Lung microvascular endothelial cell (primary cell): ENCODE measurements at places on chromosomes 7 and 10. TPM values are rescaled to one million over a fixed set of nuclear protein-coding genes. Genes with fewer than 3 reads are reported as not detected.

The ZNHIT1 gene
- 74.6 and 82.6 TPM in 2 replicates for total RNA-seq

The EN2 gene
- not detected in 2 replicates for total RNA-seq

The TMEM229A gene
- not detected in 2 replicates for total RNA-seq

The SFTPA1 gene
- total RNA-seq, result not detected in 2 replicates

The COL1A2 gene
- 9.8 and 13.3 TPM in 2 replicates for total RNA-seq

DNA sequence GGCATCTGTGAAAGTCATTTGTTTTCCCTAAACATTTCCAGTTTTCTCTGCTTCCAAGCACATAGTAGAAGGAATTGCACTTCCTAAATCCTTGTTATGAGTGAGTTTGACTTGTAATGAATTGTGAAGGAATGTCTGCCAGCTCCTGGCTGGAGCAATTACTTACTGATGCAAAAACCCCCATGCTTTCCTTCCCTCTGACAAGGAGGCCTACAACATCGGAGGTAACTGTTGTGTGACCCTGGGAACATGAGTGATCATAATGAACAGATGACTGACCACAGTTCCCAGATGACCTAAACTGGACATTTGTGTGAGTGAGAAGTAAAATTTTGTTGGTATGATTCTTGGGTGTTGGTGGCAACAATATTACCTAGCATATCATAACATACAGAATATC is 21.4 kb upstream of the CPVL start:
- DNase-seq, result no peak

- DNase-seq, result no peak
These were observed 98.1 kb downstream of the TCF7L2 start for GRCh38 chr10:113047963-113048781.

- no peak for DNase-seq
These were observed 24.0 kb downstream of the PKD1L1 start for GRCh38 chr7:47924266-47924665.

DNA sequence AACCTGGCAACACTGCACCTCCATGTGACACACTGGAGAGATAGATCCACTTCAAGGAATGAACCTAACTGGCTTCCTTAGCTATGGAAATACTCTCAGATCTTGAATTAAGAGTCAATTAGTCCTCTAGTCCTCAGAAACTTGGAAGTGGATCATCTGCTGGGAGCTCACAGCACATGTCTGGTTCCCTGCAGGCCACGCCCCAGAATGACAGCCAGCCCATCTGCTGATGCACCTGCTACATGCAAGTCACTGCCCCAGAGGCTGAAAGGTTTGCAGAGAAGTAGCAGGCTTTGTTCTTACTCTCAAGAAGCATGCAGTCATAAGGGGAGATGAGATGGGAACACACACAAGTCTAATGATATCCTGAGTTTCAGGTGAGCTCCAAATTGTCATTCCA is 275.9 kb downstream of the SKAP2 start:
- no peak for DNase-seq

DNA sequence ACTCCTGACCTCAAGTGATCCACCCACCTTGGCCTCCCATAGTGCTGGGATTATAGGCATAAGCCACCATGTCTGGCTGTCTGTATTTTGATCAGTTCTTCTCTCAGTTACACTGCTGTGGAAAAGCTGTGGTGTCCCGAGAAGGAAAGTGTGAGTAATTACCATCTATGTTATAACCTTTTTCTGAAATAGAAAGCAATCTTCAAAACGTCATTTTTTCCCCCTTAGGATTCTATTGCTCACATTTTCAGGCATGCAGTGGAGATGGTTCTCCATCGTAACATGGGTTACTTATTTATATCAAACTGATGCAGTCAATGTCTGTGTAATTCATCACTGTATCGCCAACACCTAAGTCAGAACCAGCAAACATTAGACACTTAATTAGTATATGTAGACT is 103.5 kb upstream of the FAM3C start:
- DNase-seq, result no peak

- no peak for DNase-seq
These were observed 113.8 kb upstream of the GLI3 start for GRCh38 chr7:42350801-42351200.

DNA sequence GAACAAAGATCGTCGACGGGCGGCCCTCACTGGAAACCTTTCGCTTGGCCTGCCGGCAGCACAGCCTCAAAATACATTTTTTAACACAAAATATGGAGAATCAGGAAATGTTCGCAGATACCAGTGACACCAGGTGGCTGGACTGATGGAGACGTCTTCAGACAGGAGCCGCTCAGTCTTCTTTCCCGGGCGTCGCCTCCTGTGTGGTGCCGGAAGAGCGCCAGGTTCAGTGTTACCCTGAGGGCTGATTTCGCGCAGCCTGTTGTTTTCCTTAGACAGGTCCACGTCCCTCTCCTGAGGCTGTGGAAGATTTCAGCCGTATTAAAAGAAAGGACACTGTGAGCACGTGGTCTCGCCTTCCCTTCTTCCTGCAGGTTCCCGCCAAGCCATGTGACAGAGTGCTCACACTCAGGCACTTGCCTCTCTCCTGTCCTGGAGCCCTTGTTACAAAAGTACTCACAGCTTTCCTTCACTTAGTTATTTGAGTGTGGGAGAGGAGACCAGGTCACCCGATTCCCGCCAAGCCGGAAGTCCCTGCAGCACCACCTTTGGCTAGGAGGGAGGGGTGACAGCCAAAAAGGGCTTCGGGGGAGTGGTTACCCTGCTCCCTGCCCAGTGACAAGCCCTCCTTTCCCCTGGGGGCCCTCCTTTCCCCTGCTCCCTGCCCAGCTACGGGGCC is 21.7 kb upstream of the PWWP2B start:
- DNase-seq, result no peak
